Activated CD8-positive, alpha-beta memory T cell treated with anti-CD3 and anti-CD28 coated beads for 1 hour (primary cell): ENCODE measurements at places on chromosomes 3 and 15.

DNA sequence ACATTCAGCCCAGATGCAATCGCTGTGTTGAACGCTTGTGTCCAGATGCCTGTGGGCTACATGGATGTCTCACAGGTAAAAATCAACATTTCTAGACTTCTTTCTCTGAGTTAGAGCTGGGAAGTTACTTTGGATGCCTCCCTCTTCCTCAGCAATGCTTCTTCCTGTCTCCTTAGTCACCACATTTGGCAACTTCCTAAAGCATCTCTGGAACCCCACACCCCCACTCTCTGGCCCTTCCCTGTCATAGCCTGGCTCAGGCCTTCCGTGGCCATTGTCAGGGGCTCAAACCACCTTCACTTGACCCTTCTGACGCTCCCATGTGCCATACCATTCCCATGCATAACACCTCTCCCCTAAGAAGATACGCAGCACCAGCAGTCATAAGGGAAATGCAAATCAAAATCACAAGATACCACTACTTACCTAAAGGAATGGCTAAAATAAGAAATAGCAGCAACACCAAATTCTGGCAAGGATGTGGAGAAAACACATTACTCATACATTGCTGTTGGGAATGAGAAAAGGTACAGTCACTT, 21.6 kb upstream of the RGMA start:
- no peak for DNase-seq

DNA sequence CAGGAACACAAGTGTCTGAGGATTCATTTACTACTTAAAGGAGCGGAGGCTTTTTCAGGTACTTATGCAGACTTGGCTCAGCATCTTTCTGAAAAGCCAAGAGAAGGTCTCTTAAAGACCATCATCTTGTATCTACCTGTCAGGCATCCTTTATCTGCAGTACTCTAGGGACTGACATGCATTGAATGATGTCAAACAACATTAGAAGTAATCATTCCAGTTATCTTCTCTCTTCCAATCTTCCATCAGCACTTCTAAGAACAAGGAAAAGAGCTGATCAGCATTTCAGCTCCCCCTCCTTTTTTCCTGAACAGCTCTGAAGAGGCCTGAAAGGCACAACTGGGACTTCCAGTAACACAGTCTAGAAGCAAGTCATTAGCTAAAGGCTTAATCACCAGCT, 214.8 kb downstream of the KCNH8 start:
- DNase-seq, result no peak

- no peak for DNase-seq
Measured at GRCh38 chr15:89494941-89495637, 1.3 kb downstream of the RHCG start.

DNA sequence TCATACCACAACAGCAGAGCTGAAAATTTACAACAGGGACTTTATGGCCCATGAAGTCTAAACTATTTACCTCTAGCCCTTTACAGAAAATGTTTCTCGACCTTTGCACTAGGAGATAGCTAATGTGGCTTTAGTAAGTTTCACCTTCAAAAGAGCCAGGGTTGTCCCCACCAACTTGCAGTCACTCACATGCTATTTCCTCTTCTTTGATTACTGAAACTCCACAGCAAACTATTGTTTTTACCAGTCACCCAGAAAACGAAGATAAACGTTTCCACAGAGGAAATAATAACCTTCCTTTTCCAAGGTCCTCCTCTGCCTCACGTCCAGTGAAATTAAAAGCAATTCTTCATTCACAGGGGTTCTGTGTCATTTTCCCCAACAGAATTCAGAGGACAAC, 48.2 kb downstream of the WWTR1 start:
- DNase-seq, result no peak

DNA sequence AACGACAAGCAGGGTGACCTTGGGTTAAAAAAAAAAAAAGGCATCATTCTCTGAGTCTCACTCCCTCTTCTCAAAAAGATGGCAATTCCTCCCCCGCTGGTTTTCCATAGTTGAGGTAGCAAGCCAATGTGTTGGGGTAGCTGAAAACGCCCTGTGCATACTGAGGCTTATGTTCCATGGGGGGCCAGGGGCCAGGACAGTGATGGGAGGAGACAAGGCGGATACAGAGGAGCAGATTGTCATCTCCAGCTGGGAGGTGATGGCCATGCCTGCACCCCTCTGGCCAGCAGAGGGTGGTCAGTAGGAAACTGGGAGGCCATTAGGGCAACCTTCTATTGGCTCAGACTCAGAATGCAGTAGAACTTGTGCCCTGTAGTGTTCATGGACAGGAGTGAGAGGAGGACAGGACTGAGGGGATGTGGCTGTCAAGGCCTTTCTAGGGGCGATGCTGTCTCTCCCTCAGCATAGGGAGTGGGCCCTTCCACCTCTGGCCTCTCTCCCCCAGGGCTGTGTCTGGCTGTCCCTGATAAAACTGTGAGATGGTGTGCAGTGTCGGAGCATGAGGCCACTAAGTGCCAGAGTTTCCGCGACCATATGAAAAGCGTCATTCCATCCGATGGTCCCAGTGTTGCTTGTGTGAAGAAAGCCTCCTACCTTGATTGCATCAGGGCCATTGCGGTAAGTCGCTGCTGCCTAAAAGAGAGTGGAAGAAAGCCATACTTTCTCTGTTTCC, 1.9 kb downstream of the TF start:
- DNase-seq, result no peak

GRCh38 chr3:116445990-116446389, 703 bp upstream of the LSAMP start:
- DNase-seq, result no peak

DNA sequence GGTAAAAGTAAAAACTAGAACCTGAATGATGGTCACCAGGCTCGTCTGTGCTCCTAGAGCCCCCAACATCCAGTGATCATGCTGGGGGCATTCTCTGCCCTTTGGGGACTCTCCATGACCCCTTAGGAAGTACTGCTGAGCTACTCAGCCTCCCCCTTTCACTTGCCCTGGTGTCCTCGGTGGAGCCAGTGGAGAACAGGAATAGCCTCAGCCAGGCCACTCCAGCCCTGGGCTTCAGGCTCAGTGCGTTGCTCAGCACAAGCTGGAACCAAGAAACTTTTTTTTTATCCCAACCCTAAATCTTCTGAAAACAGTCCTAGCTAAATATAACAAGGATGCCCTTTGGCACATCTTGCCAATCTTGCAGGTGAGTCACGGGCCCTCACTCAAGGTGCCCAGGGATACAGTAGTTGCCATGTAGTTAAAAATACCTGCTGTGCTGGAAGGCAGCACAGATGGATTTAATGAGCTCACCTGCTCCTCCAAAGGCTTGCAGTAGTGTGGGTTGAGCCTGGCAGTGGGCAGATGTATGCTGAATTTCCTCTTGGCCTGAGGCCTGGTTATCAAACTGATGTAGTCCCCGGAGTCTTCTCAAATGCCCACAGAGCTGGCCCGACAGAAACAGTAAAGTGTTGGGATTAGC, 46.9 kb upstream of the TMEM158 start:
- DNase-seq, result no peak

DNA sequence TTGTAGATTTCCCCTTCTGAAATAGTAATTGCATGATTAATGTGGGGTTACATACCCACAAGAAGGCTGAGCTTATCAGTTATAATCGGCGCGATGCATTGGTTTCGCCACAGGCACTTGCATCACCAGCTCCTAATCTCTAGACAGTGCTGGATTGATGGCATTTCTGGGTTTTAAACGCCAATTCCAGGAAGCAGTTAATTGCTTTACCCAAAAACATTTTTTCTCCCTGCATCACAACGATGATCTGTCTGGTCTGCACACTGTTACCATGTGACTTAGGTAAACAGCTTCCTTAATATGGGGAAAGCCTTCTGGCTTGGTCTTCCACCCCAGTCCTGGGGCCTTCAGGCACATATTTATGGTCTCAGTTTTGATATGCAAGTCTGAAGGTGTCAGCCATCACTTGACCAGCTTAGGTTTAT, 70.0 kb upstream of the HEG1 start:
- DNase-seq, result no peak

GRCh38 chr15:27353856-27354255, 382.9 kb downstream of the GABRG3 start:
- DNase-seq, result no peak

GRCh38 chr3:112874725-112875124, 28.1 kb upstream of the CD200R1L start:
- no peak for DNase-seq

DNA sequence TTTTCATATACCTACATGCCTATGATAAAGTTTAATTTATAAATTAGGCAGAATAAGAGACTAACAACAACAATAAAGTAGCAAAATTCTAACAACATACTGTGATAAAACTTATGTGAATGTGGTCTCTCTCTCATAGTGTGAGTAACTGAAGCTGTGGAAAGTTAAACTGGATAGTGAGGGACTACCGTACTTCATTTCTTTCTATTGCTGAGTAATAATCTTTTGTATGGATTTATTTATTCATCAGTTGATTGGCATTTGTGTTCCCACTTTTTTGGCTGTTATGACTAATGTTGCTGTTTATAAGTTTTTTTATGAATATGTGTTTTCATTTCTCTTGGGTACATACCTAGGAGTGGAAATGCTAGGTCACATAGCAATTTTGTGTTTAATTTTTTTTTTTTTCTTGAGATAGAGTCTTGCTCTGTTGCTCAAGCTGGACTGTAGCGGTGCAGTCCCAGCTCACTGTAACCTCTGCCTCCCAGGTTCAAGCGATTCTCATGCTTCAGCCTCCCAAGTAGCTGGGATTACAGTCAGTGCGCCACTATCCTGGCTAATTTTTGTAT, 41.0 kb downstream of the RNF111 start:
- DNase-seq, result no peak

- DNase-seq, result no peak
Measured at GRCh38 chr3:66411474-66411873, 89.3 kb downstream of the LRIG1 start.

- no peak for DNase-seq
Measured at GRCh38 chr3:9690451-9691450, 12.9 kb upstream of the CPNE9 start.

- no peak for DNase-seq
Measured at GRCh38 chr3:17798000-17798399, 55.6 kb upstream of the TBC1D5 start.

- DNase-seq, result no peak
Measured at GRCh38 chr3:183878071-183878470, 6.6 kb downstream of the PARL start.
